ENCODE measurements at places on chromosomes 13 and 19.

- DNase-seq, result peak; percentile 82
Observed at GRCh38 chr19:33177417-33177979, 16.6 kb upstream of the LRP3 start.

DNA sequence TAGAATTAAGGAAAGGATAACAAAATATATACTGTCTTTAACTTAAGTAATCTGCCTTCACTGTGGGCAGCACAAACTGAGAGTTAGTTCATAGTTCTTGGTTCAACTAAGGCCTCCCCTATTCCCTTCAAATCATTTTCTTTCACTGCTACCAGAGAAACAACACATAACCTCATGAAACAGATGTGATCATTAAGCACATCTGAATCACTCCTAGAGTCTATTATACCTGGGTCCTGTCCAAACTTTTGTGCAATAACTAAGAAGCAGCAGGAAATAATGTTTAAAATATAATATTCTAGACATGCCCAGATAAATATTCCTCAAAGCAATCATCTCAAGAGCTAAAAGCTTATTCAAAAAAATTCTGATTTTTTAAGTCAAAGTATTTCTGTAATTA, 62.9 kb downstream of the ZC3H13 start:
- no peak for DNase-seq

GRCh38 chr13:59480396-59481259, 683.1 kb downstream of the DIAPH3 start:
- DNase-seq, result no peak

DNA sequence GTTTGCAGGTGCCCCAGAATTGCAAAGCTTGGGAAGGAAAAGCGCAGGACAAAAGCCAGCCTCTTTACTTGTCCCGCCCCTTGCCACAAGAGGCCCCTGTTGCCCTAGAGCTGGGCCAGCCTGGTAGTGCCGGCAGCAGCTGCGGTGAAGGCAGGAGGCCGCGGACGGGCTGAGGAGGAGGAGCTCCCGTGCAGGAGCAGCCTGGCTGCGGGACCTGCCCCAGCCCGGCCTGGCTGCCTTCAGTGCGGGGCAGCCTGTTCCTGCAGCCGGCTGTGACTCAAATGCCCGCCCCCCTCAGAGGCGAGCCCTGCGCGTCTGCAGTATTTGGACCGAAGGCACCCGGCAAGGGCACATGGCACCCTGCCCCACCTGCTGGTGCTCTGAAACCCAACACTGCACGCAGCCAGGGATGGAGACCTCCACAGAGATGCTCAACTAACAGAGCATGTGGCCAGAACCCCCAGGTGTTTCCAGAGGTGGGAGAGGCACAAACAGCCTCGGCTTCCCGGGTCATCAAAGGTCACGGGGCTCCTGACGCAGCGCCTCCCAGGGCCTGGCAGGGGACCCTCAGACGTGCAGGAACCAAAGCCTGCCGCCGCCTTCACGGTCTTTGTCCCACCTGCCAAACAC, 29.7 kb downstream of the NAXD start:
- DNase-seq, result peak; percentile 41

GRCh38 chr13:109725297-109725696, 61.1 kb downstream of the IRS2 start:
- no peak for DNase-seq

DNA sequence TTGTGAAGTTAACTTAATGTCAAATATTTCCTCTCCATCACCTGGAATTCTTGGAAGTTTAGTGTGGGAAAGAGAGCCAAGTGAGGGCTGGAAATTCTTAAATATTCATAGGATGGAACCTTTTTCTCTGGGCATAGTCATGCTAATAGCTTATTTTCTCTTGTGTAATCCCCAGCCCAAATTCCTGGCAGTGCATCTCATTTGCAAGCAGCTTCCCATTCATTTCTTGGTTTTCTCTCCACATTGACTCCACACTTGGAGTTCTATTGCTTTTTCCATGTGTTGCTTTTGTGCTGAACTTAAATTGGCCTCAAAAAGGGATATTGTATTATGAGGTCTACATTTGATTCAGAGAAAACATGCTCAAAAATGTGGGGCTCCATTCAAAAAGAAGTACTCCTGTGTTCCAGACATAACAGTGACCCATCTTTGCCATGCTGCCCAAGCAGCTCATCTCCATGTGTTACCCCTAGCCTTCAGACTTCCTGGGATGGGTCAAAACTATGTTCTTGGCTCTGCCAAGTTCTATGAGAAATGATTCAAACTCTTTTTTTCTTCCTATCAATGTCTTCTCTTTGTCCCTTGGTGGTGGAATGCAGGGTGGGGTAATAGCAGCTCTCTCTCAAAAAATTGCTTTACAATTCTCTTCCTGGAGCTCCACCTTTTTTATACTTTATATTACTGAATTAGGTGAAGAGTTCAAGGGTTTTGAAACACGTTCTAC, 2471.5 kb downstream of the PCDH9 start:
- no peak for DNase-seq

DNA sequence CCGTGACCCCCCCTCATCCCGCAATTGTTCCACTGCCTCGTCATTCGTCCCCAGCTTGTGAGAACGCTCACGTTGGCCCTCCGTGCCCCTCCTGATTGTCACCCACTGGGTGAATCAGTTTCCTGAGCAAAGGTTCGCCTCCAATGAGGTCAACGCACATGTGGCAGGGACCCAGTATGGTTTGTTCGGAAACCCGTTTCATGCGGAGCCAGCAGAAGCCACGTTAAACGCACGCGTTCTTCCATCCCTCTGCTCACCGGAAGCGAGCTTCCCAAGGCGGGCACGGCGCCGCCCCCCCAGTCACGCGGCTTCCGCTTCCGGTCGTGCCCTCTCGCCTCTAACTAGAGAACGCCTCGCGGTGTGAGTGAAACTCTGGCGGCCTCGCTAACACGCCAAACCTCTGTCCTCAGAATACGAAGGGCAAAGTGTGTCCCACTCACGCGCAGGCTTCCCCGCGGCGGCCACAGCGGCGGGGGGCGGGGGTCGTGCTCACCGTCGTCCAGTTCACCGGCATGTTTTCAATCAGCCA, 18.0 kb upstream of the CFAP97D2 start:
- no peak for DNase-seq

GRCh38 chr19:5036698-5037563, 68.0 kb downstream of the KDM4B start:
- DNase-seq, result no peak

GRCh38 chr19:41193430-41194156, 574 bp downstream of the CYP2S1 start:
- no peak for DNase-seq

DNA sequence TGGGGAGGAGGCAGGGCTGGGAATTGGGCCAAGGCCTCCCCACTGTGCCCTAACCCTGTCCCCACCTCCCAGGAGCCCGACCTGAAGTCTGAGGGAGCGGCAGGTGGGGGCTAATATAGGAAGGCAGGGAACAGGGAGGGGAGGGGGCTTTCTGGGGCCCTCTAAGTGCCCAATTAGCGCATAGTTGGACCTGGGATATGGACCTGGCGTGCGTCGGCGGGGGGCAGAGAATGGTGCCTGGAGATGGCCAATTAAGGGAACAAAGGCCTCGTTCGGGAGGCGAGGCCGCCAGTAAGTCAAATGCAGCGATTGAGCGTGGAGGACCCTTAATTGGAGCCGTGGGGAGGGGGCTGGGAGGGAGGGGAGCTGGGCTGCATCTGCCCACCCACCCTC, at the start of gene C19orf85:
TSS of gene C19orf85 (minus strand) at position 90 of the 393 bp plus-strand sequence. CDS start 197 bp downstream, outside the sequence.
- no peak for DNase-seq

DNA sequence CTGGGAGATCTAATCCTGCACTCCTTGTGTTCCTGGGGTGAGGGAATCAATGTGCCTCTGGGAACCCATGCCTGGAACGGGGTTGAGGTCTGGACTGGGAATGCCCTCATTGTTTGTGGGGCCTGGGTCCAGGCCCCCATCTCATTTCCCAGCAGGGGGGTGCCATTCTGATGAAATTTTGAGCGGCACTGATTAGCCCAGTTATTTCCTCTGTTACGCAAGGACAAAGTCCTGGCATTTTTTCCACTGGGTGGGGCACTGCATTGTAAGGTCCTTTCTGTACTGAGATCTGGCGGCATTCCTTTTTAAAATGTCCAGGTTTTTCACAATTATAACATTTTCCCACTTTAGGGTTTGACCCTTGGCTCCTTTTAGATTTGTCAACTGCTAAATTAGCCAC, 14.8 kb downstream of the FPR3 start:
- no peak for DNase-seq

DNA sequence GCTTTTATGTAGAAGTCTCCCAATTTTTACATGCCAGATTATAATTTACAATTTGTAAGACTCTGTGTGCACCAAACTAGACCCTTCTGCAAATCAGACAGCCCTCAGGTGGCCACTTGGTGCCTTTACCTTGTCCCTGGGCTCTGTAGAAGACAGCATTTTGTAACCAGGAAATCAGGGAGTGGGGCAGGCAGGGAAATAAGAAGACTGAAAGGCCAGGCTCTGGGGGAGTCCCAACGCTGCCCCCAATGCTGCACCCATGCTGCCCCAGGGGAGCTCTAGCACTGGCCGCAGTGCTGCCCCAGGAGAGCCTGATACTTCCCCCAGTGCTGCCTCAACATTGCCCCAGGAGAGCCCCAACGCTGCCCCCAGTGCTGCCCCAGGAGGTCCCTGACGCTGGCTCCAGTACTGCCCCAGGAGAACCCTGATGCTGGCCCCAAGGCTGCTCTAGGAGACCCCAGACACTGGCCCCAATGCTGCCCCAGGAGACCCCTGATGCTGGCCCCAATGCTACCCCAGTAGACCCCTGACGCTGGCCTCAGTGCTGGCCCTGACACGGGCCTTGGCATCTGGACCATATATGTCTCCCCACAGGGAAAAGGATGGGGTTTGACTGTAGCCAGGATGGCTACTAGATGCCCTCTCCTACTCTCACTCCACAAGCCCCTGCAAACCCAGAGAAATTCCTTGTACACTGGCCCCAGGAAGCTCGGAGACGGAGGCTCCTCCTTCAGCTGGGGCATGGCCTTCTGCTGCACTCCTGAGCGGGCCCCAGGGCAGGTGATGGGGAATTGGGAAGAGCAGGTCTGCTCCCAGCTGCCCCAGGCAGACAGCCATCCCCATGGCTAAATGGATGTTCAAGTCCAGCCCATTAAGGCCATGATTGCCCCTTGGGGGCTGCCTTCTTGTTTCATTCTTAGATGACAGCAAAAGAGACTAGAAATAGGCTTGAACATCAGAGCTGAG, 23.6 kb downstream of the VSTM2B start:
- DNase-seq, result no peak

GRCh38 chr19:41416194-41416674, 10.9 kb downstream of the B3GNT8 start:
- DNase-seq, result no peak

DNA sequence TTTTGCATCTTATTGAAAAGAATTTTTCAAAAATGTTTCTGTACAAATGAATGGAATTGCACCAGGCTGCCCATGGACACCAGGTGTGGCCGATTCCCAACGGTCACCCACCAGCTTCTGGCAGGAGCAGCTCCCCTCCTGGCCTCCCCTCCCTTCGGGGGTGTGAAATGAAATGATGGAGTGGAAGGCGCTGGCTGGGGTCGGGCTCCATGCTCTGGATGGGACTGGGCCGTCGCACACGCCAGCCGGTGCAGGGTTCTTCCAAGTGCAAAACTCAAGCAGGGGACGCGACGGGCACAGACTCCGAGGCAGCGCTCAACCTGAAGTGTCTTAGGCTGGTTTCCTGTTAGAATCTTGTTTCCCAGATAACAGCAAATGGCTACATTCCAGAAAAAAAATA, 21.9 kb downstream of the C19orf44 start:
- no peak for DNase-seq

- DNase-seq, result no peak
Observed at GRCh38 chr13:109009756-109010155, 380.3 kb downstream of the MYO16 start.

GRCh38 chr13:110266983-110267382, 40.0 kb downstream of the COL4A1 start:
- no peak for DNase-seq

DNA sequence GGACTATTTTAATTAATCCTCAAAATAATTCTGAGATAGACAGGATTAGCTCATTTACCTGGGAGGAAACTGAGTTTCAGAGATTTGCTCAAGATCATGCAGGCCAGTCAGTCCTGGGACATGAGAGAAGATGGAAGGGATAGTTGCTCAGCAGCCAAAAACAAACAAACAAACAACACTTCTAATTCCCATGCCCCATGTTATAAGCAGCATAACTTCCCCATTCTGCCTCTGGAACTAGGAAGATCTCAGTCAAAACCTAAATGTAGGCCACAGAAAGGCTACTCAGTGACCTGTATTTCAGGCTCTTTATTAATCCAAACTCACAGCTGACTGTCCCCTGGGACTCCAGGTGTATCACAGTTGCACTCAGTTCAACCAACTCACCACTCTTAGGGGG, 489.2 kb upstream of the NBEA start:
- DNase-seq, result no peak

DNA sequence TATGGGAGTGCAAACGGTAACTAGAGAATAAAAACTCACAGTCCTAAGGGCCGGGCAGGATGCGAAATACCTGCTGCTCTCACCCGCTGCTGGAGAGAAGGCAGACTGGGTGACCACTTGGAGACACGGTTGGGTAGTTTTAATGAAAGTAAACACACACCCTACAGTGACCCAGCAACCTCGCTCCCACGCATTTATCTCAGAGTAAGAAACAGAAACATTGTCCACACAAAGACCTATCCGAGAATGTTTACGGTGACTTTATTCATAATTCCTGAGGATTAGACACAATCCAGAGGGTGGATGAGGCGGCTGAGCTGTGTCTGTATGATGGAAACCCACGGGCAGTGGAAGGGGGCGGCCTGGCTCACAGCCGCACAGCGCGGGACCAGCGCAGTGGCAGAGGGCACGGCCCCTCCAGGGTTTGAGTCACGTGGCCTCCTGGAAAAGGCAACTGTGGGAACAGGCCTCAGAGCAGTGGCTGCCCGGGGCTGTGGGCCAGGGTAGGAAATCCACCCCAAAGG, 73.5 kb upstream of the C13orf46 start:
- DNase-seq, result no peak

- no peak for DNase-seq
Observed at GRCh38 chr19:7605490-7606222, 10.0 kb downstream of the CAMSAP3 start.

- no peak for DNase-seq
Observed at GRCh38 chr19:10701955-10702525, 801 bp downstream of the QTRT1 start.

DNA sequence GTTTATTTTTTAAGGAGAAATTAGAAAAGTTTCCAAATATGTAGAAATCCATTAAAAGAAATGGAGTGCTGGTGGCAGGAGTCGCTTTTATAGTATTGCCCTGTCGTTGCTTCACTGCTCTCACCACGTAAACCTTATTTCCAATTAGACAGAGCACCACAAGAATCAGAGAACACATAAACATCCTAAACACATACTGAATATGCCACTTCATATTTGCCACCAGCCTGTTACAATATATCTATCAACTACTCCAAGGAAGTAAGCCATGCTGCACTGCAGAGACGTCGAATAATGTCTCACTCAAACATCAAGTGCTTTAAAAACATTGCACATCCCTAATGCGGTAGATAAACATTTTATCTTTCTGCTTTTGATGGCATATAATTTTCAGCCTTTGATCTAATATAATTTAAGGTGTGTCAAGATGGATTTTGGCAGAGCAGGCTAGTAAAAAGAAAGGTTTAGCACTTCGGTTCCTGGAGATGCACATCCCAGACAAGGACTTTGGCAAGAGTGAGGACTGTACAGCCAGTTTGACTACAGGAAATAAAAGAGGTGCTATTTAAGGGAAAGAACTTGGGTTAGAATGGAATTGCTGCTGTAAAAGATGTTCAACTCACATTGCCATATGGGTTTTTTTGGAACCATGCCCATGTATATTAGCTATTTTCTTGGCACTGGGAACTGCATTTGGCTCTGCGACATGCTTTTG, 932.3 kb downstream of the EFNB2 start:
- DNase-seq, result no peak

- no peak for DNase-seq
Observed at GRCh38 chr13:98519976-98520375, 56.9 kb downstream of the STK24 start.

- no peak for DNase-seq
Observed at GRCh38 chr13:20024702-20025101, 66.2 kb downstream of the ZMYM2 start.
